ENCODE measurements at places on chromosomes 2 and 18.

- no peak for DNase-seq
Measured at GRCh38 chr18:9436206-9436929, 38.9 kb upstream of the RALBP1 start.

DNA sequence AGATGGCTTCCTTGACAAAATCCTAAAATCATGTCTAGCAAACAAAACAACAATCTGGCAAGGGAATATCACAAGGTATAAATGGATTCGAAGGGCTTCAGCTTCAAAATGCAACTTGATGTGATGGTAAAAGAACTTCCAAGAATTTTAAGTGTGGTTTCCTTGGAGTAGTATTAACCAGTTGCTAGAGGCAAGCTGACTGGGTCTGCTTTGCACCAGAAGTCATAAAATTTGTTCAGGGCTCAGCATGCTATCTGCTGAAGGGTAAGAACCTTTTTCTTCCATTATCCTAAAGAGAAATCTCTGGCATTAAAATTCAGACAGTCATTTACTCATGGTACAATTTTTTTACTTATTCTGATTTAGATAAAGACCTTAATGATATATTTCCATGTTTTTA lies 516.7 kb downstream of the TXNL1 start:
- no peak for DNase-seq

GRCh38 chr2:100502782-100503181 lies 32.5 kb downstream of the NMS start:
- DNase-seq, result no peak

DNA sequence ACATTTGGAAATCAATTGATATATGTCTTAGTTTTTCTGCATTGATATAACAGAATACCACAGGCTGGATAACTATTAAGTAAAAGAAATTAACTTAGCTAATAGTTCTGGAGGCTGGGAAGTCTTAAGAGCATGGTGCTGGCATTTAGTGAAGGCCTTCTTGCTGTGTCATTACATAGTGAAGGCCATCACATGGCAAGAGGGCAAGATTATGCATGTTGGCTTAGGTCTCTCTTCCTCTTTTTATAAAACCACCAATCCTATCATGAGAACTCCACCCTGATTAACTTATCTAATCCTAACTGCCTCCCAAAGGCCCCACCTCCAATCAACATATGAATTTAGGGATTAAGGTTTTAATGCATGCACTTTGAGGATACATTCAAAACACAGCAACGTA lies 225.5 kb upstream of the VRK2 start:
- no peak for DNase-seq

DNA sequence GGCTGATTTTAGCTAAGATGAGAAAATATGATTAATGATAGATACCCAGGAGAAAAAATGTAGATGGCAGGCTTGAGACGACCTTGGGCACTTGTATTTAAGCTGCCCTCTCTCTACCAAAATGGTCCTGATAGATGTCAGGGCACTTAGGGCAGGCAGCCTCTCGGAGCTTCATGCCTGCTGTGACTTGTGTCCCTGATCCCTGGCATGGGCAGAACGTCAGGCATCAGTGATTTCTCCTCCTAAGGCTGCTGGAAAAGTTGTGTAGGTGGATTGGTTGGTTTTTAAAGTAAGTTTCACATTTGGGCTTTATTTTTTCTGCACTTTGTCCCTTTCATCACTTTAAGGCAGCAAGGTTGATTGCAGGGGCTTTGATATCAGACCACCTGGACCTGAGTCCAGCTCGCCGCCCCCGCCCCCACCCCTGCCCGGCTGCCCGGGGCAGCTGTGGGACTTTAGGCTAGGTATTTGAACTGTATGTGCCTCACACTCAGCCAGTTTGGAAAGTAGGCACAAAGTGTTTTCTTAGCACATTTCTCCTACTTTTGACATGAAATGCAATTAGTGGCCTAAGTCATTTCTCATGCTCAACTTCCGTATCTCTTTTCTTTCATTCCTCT lies 35.0 kb upstream of the SCLY start:
- DNase-seq, result no peak

- DNase-seq, result no peak
Measured at GRCh38 chr2:11677136-11678055, 7.4 kb upstream of the NTSR2 start.

- DNase-seq, result no peak
Measured at GRCh38 chr2:236178890-236179235, 10.7 kb upstream of the GBX2 start.

- DNase-seq, result no peak
Measured at GRCh38 chr18:80233201-80233835, 14.0 kb downstream of the PARD6G start.

GRCh38 chr18:57921708-57922107 lies 118.6 kb upstream of the ATP8B1 start:
- DNase-seq, result no peak

GRCh38 chr18:40926679-40927078 lies 1028.4 kb upstream of the PIK3C3 start:
- DNase-seq, result no peak

DNA sequence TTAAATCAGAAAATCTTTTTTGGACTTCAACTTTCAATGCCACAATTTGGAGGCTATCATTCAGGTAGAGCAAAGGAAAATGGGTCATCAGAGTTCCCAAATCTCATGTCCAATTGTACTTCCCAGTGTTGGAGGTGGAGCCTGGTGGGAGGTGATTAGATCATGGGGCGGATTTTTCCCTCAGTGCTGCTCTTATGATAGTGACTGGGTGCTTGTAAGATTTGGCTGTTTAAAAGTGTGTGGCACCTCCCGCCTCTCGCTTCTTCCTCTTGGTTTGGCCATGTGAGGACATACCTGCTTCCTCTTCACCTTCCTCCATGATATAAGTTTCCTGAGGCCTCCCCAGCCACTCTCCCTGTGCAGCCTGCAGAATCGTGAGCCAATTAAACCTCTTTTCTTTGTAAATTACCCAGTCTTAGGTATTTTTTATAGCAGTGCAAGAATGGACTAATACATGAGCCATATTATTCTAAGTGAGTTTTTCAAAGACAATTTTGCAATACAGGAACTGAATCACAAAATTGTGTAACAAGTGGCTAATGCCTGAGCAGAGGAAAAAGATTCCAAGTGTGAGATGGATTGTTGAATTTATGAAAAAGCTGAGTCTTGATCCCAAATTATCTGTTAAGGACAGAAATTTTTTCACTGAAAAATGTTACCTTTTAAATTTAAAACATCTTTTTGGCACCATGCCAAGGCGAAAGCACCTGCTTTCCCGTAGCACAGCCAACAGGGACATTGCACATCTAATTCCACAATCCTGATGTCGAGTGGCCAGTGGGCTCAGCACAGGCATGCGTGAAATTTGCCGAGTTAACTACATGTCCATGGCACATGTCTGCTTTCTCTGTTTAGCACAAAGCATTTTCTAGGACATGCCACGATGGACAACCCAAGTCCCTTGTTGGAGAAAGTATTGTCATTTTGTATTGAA lies 150.9 kb downstream of the COL6A3 start:
- no peak for DNase-seq

- DNase-seq, result no peak
Measured at GRCh38 chr2:113376253-113376912, 61.1 kb upstream of the ZNG1B start.

GRCh38 chr2:232146294-232146693 lies 184.8 kb downstream of the DIS3L2 start:
- no peak for DNase-seq

GRCh38 chr2:46970334-46971288 lies 55.0 kb upstream of the MCFD2 start:
- DNase-seq, result no peak

DNA sequence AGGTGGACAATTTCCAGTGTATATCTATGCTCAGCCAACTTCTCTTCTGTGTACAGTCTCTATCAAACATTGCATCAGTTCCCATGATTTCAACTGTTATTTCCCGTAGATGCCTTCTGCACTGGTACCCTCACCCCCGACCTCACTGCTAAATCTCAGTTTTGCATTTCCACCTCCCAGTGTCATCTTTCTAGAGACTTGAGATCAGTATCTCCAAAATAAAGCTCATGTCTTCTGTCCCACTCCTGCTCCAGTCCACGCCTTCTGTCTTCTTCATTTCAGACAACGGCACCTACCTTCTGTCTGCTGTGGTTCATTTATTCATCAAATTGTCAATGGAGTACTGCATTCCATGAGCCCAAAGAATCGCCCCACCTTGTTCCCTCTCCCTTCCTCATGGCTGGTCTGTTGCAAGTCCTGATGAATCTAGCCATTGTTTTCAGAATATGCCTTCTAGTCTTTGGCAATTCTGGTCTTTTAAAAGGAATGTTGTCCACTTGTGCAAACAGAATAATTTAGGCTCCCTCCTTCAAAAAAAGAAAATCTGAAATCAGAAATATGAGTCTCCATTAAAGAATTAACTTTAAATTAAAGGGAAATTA lies 23.3 kb upstream of the NPAS2 start:
- no peak for DNase-seq

DNA sequence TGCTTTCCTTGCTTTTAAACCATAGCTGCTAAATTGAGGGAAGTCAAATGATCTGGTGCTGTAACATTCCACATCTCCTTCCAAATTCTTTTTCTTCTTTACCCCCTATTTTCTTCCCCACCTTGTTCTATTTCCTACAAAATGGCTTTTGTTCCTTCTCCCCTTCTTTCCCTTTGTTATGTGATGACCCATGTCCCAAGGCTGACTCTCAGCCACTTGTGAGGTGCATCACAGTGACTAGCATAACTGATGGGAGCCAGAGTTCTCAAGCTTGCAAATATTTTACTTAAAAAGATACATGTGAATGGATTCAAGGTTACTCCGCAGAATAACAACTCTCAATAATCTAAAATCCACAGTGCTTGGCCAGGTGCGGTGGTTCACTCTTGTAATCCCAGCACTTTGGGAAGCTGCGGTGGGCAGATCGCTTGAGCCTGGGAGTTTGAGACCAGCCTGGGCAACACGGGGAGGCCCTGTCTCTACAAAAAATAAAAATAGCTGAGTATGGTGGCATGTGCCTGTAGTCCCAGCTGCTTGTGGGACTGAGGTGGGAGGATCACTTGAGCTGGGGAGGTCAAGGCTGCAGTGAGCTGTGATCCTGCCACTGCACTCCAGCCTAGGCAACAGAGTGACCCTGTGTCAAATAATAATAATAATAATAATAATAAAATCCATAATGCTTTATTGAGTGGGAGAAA lies 100.1 kb upstream of the CERS6 start:
- no peak for DNase-seq

DNA sequence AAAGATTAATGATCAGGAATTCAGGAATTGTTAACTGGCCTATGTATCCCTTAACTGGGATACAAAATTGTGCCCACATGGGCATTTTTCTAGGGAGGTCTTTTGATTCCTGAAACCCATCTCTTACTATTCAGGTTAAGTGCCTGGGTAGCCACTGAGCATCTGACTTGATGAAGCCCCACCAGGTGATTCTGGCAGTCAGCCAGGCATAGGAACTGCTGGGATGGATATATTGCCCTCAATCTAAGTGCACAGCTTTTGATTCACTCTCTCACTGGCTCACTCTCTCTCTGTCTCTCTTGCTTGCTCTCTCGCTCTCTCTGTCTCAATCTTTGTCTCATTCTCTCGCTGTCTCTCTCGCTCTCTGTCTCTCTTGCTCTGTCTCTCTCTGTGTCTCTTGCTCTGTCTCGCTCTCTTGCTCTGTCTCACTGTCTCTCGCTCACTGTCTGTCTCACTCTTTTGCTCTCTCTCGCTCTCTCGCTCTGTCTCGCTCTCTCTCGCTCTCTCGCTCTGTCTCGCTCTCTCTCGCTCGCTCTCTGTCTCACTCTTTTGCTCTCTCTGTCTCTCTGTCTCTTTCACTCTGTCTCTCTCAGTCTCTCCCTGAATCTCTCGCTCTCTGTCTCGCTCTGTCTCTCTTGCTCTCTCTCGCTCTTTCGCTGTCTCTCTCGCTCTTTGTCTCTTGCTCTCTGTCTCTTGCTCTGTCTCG lies 22.3 kb downstream of the INPP1 start:
- no peak for DNase-seq

DNA sequence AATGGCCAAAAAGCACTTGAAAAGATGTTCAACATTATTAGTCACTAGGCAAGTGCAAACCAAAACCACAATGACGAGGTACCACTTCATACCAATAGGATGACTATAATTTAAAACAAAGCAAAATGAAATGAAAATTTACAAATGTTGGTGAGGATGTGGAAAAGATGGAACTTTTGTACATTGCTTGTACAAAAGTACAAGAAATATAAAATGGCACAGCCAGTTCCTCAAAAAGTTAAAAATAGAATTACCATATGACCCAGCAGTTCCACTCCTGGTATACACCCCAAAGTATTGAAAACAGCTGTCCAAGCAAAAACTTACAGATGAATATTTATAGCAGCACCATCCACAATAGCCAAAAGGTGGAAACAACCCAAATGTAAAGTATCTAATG lies 107.8 kb upstream of the XPO1 start:
- DNase-seq, result no peak

- DNase-seq, result no peak
Measured at GRCh38 chr2:231133365-231134099, 8.7 kb upstream of the HTR2B start.

- DNase-seq, result no peak
Measured at GRCh38 chr18:37453752-37454151, 111.8 kb downstream of the CELF4 start.

GRCh38 chr2:159124931-159125467 lies 156.6 kb downstream of the TANC1 start:
- no peak for DNase-seq

GRCh38 chr18:3966246-3966641 lies 488.9 kb downstream of the DLGAP1 start:
- no peak for DNase-seq

GRCh38 chr18:76613053-76613754 lies 118.2 kb upstream of the ZNF516 start:
- DNase-seq, result no peak

DNA sequence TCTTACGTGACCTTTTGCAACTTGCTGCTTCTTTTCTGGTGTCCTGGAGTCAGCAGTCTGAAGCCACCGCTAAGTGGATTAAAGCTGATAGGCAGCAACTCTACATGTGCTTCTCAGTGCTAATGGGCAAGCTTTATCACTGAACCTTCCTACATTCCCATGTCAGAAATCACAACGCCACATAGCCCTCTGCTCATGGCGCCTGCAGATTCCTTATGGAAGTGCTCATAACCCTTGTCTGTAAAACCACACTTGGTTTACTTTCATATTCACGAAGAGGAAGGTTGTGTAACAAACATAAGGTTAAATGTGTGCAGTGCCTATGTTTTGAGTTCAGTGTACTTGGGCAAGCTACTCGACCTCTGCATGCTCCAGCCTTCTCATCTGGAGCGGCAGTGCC lies 319.8 kb downstream of the FBXO15 start:
- no peak for DNase-seq

GRCh38 chr2:45895241-45895861 lies 243.9 kb downstream of the PRKCE start:
- no peak for DNase-seq

- no peak for DNase-seq
Measured at GRCh38 chr2:202152104-202152715, 79.2 kb downstream of the KIAA2012 start.

All from stimulated activated CD4-positive, alpha-beta T cell treated with anti-CD3 and anti-CD28 coated beads, Interleukin-1b, Interleukin-23, amount 100 ng/mL, for 24 hours (primary cell).